ENCODE measurements at places on chromosomes 6 and 20. TPM values are rescaled to one million over a fixed set of nuclear protein-coding genes. Genes with fewer than 3 reads are reported as not detected.
A peak's percentile ranks its signal among the peaks of the same experiment; 100 is the strongest.

Gene ARFGEF3
- 1.7 TPM for total RNA-seq

Gene SCP2D1
- not detected for total RNA-seq

Gene SH3BGRL2
- total RNA-seq = 15.5 TPM

- H3K36me3 ChIP-seq = no peaks in the 10 kb centered on the region
- DNase-seq = no peak
- no peak overlapping the region for H3K27ac ChIP-seq
- no peak overlapping the region for H3K4me3 ChIP-seq
- H3K27me3 ChIP-seq = no peaks in the 10 kb centered on the region
Observed at GRCh38 chr20:63114006-63114692, 101.8 kb downstream of the YTHDF1 start.

- no peak overlapping the region for H3K4me3 ChIP-seq
- no peak for DNase-seq
- no peaks in the 10 kb centered on the region for H3K27me3 ChIP-seq
Observed at GRCh38 chr6:160327981-160328380, 20.2 kb upstream of the SLC22A3 start.

Gene THBS2
- total RNA-seq = 24.5 TPM

GRCh38 chr6:85866370-85866730, 223.7 kb upstream of the SYNCRIP start:
- peak overlapping the region; percentile 46 for H3K4me3 ChIP-seq
- peak overlapping the region; percentile 1 for H3K27ac ChIP-seq
- DNase-seq = no peak
- H3K27me3 ChIP-seq = no peaks in the 10 kb centered on the region
- H3K36me3 ChIP-seq = no peaks in the 10 kb centered on the region

DNA sequence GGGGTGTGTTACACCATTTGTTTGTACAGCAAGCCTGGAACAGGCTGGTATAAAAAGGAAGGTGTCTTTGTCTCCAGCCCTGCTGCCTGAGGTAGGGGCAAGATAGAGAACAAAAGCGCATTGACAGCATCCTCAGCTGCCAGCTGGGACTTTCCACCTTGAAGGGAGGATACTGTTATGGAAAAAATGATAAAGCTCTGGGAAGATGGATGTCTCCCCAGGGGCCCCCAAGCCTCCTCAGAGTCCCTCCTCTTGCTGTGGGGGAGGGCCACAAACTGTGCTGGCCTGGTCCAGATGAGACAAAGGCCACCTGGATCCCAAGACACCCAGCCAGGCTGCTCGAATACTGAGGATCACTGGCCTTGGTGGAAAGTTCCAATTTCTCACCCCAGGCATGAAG, 13.0 kb downstream of the REM1 start:
- H3K4me1 ChIP-seq = no peaks in the 10 kb centered on the region
- no peak overlapping the region for H3K4me3 ChIP-seq
- no peak for DNase-seq
- H3K27me3 ChIP-seq = no peaks in the 10 kb centered on the region
- H3K27ac ChIP-seq = no peak overlapping the region
- H3K36me3 ChIP-seq = no peaks in the 10 kb centered on the region

DNA sequence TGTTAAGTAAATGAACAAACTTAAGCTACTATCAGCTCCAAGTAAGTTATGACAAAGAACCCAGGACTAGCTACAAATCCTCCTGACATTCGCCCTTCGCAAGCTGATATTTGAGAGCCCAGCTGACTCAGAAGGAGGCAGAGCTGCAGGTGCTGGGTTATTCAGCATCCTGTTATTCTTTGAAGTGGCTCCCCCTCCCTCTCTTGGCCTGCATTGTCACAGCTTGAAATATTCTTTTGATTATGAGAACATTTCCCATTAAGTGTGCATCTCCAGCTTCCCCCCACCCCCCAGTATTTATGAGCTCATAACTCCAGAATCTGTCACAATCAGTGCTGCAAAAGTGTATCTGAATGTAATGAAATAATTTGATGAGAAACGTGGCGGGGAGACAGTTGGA, 78.8 kb upstream of the RALY start:
- H3K27me3 ChIP-seq = no peaks in the 10 kb centered on the region
- no peak for DNase-seq
- H3K4me1 ChIP-seq = peaks cover 3% of the 10 kb centered on the region
- no peaks in the 10 kb centered on the region for H3K36me3 ChIP-seq
- no peak overlapping the region for H3K4me3 ChIP-seq
- no peak overlapping the region for H3K27ac ChIP-seq
